GF-D8 (cell line): ENCODE measurements at places on chromosomes 3 and 15.

DNA sequence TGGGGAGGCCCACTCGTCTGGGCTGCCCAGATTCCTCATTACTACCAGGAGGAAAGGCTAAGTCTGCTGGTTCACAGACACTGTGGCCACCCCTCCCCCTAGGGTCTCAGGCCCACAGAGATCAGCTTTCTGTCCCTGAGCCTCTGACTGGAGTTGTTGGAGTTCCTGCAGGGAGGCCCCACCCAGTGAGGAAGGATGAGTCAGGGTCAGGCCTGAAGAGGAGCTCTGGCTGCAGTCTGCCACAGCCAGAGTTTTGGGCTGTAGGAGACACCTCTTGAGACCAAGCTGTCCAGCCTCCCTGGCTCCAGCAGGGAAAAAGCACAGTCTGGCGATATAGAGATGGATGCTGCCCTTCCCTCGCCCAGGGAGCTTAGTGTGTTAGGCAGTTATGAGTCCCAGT, 720.9 kb upstream of the SEMA6D start:
- no peak for DNase-seq

- DNase-seq: no peak
Measured at GRCh38 chr3:195916291-195916690, 7.9 kb upstream of the TNK2 start.

DNA sequence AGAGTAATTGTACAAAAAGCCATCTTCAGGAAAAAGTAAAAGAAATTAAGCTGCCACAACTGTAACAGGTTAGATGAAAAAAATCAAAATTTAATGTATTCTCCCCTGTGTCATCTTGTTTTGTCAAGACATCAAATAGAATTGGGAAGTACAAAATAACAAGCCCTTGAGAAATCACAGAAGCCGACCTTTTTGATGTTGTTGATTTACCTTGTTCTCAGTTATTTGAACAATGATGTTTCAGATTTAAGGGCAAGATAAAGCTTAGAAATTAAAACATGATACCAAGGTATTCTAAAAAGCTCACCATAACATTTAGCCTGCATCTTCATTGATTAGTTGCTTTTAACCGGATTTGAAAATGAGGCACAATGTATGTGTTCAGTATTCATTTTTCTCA, 523.0 kb downstream of the FOXP1 start:
- no peak for DNase-seq

GRCh38 chr15:40320931-40321371, 2.5 kb upstream of the INAFM2 start:
- peak; percentile 16 for DNase-seq

- DNase-seq: no peak
Measured at GRCh38 chr3:135239615-135239884, 444.5 kb downstream of the EPHB1 start.

- DNase-seq: no peak
Measured at GRCh38 chr3:57252404-57252803, 24.9 kb downstream of the APPL1 start.

GRCh38 chr3:134336587-134336986, 37.7 kb downstream of the AMOTL2 start:
- no peak for DNase-seq
